ENCODE measurements at places on chromosomes 1 and 21.

DNA sequence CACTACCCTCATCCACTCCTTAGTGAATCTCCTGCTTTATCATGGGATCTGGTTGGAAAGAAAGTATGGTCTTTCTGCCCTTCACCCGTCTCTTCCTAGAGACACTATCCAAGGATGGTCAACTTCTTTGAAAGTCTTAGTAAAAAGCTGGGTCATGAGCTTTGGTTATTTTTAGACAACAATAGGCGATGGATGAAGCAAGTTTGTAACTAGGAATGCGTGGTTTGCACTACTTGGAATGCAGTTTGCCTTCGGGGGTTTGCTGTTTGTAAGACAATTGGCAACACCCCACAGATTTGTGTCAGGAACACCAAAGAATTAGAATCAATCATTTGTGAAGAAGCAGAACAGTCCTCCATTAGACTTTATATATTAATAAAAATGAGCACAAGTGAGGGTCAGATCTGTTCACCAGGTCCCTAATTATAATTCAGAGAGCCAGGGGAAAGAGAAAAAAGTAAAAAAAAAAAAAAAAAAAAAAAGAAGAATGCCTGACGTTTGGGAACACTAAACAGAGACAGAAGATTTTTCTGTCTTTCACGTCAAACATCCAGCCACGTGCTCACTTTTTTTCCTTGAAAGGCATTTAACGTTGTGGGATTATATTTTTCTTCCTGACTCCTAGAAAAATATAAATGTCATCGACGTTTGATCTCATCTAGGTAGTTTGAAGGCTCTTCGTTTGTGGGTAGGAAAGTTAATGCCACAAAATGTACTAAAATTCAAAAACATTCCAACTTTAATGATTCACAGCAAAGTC lies 60.7 kb upstream of the BTG3 start:
- no peak for DNase-seq

DNA sequence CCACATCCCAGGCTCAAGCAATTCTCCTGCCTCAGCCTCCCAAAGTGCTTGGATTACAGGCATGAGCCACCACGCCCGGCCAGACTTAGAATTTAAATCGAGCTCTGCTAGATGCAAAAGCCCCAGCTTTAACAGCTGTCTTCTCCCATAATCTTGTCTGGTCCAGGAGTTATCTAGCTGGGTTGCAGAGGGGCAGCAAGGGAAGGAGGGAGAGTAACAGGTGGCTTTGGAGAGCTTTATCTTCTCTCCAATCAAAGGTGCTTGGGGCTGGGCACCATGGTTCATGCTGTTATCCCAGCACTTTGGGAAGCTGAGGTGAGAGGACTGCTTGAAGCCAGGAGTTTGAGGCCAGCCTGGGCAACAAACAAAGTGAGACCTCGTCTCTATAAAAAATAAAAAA lies 3.9 kb downstream of the RHBG start:
- DNase-seq = no peak

- DNase-seq = no peak
These were observed 12.3 kb downstream of the MAPKAPK2 start for GRCh38 chr1:206696812-206697585.

DNA sequence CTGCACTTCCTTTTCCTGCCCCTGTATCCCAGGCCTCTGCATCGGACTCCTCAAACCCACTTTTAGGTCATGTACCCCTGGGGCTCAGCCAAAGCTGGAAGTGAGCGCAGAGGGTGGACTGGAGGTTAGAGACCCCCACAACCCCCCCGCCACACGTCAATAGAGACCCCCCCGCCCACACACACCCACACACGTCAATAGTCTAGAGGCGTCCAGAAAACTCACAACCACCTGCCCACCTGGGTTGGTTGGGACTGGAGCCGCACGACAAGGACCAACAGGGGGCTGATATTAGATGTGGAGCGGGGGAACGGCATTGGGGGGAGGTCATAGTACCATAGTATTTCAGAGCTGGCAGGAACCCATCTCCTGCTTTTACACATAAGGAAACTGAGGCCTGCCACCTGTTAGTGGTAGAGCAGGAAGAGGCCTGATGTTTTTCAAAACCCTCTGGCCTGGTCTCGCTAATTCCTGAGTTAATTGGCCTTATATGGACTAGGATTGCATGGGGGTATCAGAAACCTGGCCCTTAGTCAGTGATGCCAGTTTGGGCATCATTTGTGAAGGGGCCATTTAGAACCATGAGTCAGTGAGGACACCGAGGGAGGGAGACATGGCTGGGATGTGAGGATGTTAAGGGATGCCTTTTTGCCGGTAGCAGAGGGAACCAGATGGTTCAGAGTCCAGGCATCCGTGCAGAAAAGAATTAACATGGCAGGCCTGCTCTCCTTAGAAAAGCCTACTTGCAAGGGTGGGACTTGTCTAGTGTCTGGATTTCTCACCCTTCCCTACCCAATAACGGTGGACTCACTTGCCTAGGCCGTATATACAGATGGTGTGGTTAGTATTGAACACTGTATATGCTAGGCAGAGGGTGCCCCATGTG lies 1.1 kb downstream of the NENF start:
- no peak for DNase-seq

- DNase-seq = peak; percentile 41
These were observed at the start of gene DAB1 for GRCh38 chr1:57423656-57424211. DAB1 (minus strand) TSS chr1:57424060; CDS start chr1:57291030, 133,030 bp downstream.

DNA sequence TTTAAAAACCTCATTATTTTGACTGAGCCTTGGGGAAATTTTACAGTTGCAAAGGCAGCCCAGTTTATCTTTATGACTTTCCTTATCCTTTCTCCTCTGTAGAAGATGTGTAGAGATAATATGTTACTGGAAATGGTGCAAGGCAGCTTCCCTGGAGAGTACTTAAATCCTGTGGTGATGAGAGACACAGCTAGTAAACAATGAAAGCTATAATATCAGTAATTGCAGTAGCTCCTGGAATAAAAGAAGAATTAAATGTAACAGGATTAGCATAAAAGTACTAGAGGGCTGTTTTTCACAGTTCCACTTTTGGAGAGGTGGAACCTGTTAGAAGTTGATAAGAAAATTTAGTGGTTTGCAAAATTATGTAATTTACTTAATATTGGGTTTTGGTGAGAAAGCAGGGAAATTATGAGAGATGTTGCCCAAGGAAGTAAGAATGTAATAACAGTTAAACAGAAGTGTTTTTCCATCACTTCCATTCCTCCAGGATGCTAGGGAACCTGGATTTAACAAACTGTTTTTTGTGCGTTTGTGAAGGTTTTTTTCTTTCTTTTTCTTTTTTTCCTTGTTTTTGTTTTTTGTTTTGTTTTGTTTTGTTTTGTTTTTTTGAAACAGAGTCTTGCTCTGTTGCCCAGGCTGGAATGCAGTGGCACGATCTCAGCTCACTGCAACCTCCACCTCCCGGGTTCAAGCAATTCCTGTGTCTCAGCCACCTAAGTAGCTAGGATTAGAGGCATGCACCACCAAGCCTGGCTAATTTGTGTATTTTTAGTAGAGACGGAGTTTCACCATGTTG lies 15.7 kb upstream of the EDEM3 start:
- no peak for DNase-seq

DNA sequence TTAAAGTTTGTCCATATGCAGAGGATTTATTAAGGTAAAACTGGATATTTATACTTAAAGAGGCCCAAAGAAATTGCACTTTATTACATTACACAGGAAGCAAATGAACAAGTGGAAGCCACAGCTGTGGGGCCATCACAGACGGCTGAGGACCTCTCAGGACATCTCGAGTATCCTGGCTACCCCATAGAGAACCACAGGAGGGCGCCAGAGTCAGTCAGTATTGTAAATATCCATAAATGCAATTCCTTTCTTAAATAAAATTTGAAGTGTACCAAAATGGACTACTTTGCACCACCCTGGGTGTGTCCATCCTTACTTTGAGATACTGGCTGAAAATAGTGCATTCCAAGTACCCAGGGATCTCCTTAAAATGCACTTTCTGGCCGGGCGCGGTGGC lies 257.2 kb downstream of the MRPL39 start:
- DNase-seq = no peak

DNA sequence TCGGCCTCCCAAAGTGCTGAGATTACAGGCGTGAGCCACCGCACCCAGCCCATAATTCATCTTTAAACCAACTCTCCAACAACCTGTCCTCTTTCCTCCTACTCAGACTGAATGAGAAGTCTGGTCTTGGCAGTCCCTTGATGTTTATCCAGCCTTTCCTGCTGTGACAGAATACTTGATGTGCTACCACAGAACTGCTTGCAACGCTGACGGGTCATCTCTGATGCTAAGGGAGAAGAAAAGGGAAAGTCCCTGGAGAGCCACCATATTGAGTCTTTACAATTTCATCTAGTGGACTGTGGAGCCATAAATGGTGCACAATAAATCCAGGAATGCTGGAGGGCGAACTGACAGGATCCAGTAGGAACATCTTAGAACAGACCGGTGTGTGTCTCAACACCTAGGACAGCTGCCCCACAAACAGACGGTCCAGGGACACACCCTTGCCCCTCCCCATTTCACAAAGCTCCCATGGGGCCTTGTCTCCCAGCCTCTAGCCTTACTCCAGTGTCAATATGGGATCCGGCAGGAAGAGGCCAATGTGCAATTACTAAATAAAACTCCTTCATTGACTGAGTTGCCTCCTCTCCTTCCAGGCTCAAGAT lies 30.7 kb downstream of the JAK1 start:
- DNase-seq = no peak

DNA sequence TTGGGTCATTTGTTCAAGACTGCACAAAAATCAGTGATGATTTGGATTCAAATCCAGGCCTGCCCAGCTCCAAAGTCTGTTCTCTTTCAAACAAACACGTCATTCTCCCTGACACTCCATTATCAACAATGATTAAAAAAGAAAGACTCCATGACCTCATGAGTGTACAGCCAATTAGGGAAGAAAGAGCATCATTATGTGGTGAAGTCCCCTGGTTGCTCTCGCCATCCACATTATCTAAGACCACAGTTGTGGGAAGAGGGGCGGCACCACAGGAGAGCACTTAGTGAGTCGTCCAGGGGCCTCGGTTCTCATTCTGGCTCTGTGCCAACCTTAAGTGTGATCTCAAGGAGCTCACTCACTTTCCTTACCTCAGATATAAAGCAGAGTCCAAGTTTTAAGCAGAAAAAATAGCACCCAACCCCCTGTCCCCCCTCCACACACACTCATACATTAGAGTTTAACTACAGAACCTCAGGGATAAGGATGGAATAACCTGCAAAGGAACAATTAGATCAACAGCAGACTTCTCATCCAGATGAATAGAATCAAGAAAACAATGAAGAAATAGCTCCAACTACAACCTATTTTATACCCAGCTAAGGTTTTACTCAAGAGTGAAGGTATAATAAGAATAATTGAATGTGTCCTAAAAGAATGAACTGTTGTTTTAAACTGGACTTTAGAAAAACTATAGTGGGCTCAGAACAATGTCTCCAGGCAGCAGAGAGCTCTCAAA lies 47.8 kb downstream of the COL6A1 start:
- no peak for DNase-seq

GRCh38 chr21:33974513-33975468 lies 59.2 kb upstream of the ATP5PO start:
- no peak for DNase-seq

DNA sequence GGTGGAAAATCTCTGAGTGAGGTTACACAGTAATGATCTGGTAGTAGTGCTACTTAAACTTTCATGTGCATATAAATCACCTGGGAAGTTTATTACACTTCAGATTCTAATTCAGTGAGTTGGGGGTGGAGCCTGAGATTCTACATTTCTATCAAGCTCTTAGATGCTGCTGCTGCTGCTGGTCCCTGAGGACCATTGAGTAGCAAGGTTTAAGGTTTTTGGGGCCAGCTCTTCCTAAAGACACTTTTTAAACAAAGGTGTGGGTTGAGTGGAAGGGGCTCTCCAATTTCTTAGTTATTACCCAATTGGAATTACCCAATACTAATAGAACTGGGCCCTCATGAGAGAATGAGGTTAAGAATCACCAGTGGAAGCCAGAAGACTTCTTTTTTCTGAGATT lies 29.5 kb downstream of the KCNA3 start:
- no peak for DNase-seq

DNA sequence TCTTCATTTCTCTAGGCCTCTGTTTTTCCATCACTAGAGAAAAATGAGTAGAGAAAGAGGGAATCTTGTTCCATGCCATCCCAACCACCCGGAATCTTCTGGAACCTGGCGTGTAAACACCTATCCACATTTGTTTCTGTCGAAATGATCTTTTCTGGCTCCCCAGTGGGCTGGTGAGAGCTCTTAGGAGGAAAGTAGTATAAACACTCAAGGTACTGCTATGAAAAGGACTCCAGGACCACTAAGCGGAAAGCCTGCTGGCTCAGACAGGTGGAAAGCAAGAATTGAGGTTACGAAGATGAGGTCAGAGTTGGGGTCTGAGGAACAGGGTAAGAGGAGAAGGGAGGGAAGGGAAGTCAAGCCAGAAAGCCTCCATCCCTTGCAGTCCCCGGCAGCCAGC lies 90.8 kb downstream of the PLXNA2 start:
- DNase-seq = no peak

GRCh38 chr1:175278734-175279116 lies 86.1 kb upstream of the KIAA0040 start:
- DNase-seq = no peak

DNA sequence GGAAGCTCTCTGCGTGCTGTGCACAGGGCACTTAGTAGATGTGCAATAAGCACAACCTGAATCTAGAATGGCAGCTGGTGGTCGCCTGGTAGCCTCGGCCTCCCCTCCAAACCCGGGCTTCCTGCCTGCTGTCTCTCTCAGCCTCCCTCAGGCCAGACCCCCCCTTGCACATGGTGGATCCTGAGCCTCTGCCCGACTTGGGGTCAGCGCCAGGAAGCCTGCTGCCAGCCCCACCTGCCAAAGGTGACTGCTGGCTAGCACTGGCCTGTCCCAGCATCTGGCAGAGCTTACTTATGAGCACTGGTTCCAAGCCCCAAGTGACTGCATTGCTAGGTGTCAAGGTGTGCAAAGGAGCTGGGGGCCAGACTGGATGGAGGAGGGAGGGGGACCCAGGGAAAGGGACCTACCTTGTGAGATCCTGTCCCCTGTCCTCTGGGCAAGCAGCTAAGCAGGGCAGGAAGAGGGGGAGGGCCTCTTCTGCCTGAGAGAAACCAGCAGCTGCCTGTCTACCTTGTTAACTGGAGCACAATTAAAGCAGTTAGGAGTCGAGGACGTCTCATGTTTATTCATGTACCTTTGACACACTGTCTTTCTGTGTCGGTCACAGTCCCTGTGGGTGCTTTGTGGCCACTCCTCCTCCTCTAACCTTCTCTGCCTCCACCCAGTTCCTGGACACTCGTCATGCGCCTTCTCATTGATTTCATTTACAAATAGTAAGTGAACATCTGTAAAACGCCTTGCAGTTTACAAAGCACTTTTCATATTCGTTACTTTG lies 100.9 kb downstream of the DDX20 start:
- no peak for DNase-seq

- DNase-seq = peak; percentile 64
These were observed 26.5 kb upstream of the PLA2G2C start for GRCh38 chr1:20212685-20213331.
